Cerebellar cortex (tissue), 1 donor: ENCODE measurements at places on chromosomes 5 and 9.
A peak's percentile ranks its signal among the peaks of the same experiment; 100 is the strongest.

- DNase-seq, result no peak
Observed at GRCh38 chr5:2170761-2171160, 288.0 kb upstream of the IRX4 start.

GRCh38 chr5:177346820-177347219 lies 4.6 kb downstream of the LMAN2 start:
- DNase-seq, result no peak

- peak; percentile 63 for DNase-seq
Observed at GRCh38 chr9:137025517-137025966, 2.5 kb downstream of the ABCA2 start.

DNA sequence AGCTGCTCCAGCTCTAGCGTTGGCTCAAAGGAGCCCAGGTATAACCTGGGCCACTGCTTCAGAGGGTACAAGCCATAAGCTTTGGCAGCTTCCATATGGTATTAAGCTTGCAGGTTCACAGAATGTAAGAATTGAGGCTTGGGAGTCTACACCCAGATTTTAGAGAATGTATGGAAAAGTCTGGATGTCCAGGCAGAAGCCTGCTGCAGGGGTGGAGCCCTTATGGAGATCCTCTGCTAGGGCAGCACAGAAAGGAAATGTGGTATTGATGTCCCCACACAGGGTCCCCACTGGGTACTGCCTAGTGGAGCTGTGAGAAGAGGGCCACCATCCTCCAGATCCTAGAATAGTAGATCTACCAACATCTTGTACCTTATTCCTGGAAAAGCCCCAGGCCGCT lies 626.9 kb downstream of the MAT2B start:
- no peak for DNase-seq

DNA sequence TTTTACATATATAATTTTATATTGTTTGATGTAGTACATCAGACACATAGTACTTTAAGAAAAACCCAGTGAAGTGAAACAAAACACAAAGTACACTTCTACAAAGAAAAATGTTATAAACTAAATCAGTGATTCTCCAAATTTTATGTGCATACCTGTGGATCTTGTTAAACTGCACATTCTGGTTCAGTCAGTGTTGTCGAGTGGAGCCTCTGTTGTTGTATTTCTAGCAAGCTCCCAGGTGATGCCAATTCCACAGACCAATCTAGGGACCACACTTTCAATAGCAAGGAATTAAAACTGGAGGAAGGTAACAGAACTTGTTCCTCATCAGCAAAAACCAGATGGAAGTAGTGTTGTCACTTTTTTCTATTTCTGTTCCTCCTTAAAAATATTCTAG lies 183.8 kb upstream of the CD180 start:
- no peak for DNase-seq

DNA sequence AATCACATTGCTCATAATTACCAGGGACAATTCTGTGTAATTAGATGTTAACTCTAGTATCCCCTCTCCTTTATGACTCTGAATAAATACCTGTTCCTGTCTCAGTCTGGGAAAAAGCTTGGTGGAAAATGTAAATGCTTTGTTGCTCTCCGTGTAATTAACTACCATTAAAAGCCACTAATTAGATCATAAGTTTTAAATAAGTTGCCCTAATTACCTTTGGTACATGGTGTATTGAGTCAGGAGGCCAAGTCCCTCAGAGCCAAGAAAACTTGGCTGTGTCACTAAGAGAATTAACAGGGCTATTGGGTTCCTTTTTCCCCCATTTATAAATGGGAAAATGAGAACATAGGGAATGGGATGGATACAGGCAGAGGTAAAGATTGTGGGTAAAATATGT lies 617.6 kb downstream of the TLR4 start:
- DNase-seq, result peak; percentile 60

DNA sequence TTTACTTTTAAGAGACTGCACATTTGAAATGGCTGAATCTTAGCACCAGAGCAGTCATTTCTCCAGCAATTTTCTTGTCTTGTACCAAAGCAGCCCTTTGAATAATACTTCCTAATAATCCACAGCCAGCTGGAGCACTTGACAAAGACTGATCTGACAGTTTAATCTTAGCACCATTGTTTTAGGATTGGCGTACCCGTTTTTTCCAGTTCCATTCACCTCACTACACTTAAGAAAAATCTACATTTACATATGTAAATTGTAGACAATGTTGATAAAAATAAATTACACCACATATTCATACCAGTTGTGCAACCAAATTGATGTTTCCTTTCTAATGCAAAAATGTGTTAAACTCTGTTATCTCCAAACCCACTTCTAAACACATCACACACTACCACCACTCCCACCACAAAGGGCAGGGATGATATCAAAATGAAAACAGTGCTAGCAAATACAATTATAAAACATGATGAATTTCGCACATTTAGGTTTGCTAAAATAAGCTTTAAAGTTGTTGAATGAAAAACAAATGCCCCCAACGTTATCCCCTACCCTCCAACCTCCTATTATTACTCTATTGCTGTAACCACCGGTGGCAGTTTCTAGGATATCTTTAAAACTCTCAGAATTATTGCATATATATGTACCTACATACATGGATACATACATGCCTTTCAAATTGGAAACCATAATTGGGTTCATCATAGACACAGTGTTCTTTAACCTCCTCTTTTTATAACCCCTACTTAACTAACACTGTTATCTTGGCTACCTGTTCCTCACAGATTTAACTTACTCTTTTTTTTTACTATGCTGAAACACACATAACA lies 21.5 kb downstream of the SERINC5 start:
- DNase-seq, result no peak

DNA sequence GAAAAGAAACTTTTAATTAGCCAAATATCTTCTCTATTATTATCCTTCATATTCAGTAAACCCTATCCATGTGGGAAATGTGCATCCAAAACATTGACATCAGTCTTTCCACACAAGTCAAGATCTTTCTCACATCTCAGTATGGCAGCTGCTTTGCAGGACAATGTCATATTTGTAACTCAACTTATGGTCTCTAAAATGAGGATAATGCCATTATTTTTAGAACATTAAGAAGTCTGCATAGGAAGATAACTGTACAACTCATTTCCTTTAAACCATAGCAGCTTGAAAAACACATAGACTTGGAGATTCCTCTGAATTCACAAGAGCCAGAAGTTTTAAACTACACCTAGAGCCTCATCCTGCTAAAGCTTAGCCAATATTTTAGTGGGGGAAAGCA lies 43.7 kb downstream of the MCTP1 start:
- no peak for DNase-seq

GRCh38 chr9:113631137-113631765 lies 167.7 kb downstream of the RGS3 start:
- no peak for DNase-seq

DNA sequence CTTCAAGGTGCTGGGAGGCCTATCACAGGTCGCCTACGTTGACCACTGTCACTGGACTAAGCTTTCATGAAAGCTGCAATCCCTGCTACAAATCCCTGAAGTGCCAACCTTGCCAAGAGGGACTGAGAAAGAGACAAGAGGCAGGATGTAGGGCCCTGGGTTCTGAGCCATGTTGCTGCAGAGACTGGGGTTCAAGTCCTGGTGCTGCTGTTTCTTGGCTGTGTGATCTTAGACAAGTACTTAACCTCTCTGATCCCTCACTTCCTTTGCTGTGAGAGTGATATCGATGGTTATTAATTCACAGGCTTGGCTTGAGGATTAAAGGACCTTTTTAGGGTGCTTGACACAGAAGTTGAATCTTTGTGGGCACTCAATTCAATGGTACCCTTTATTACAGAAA lies 15.5 kb downstream of the CSF1R start:
- no peak for DNase-seq

DNA sequence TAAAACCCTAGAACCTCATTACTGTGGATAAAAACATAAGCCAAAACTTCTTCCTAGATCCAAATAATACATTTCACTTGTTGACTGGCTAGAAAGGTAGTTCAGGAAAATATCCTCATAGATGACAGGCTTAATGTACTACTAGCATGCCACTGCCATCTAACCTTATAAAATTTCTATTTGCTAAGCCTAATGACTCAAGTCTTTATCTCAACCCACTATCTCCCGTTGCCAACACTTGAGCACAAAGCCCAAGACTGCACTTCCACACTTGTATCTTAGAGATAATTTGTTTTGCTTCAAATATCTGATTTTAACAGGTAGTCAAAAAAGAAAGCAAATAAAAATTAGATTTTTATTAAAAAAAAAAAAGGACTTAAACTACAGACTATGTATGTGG lies 42.7 kb downstream of the FBXL17 start:
- no peak for DNase-seq

- DNase-seq, result no peak
Observed at GRCh38 chr5:116472274-116472673, 102.3 kb downstream of the SEMA6A start.

GRCh38 chr5:149489605-149490037 lies 61.6 kb downstream of the CSNK1A1 start:
- no peak for DNase-seq

- DNase-seq, result no peak
Observed at GRCh38 chr9:73872701-73873100, 624.4 kb upstream of the RORB start.

GRCh38 chr5:125970631-125971307 lies 452.4 kb upstream of the GRAMD2B start:
- no peak for DNase-seq

DNA sequence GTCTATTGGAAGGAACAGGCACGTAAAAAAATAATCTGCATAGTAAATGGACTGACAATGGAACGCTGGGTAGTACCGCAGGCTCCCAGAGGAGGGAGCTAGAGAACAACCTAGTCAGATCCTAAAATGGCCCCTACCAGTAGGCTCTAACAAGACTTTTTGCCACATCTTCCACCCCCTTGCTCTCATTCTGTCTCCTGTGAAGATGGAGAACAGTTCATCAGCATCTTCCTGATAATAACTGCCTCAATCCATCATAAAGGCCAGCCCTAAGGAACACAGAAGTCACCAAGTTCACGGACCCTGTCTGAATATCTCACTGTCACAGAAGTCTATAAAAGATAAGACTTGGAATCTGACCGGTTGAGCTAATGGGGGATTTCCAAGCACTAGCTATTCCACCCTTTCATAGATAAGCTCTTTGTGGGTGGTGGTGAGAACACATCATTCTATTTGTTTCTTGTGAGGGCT lies 133.4 kb downstream of the SLC1A3 start:
- peak; percentile 35 for DNase-seq

DNA sequence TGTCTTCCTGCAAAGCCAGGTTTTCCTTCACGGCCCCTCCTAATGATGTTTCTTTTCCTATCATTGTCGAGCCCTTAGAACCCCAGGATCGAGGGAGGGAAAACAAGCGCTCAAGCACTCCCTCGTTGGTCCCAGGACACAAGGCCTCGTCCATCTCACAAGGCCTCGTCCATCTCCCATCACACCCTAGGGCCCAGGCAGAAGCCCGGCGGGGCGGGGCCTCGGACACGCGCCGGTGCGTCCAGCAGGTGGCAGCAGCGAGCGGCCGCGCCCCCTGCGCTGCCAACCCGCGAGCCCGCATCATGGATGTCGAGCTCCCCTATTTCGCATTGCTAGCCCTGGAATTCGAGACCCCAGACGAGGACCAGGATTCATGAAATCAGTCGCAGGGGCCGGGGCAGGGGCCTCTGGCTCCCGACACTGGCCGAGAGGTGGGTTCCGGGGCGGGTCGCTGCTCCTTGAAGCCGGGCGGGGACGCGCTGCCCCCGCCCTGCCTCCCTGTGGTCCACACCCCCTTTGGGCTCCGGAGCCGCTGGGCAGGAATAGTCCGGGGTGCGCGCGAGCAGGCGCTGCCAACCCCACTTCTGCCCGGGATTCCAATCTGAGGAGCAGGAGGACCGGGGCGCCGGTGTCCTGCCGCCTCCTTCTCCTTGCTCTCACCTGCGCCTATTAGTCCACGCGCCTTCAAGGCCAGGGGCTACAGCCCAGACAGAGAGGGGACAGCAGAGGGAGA lies at the start of gene ABLIM3:
ABLIM3 (plus strand) TSS at position 270 of the 733 bp plus-strand sequence. CDS start 603 bp downstream, outside the sequence.
- peak; percentile 65 for DNase-seq

- DNase-seq, result no peak
Observed at GRCh38 chr5:172009536-172010270, 3.3 kb upstream of the FBXW11 start.

GRCh38 chr5:37831821-37832534 lies 7.9 kb downstream of the GDNF start:
- no peak for DNase-seq
